ENCODE measurements at places on chromosomes 3 and 15.

GRCh38 chr15:72778796-72779195 is 4.8 kb downstream of the ADPGK start:
- no peak for DNase-seq

DNA sequence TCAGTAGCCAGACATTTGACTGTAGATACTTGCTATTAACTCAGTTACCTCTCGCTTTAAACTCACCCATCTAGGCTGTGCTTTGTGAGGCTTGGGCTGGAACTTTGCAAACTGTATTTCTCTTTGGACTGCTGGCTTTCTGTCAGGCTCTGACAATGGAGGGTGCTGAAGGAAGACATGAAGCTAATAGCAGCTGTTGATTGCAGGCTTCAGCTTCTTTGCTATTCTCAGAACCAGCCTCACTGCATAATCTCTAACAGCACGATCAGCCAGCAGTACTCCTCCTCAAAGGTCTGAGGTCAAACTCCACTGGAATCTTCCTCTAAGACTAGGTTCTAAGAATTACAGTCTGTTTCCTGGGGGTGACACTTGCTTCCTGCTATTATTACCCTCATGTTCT is 295.6 kb downstream of the ZBBX start:
- no peak for DNase-seq

- no peak for DNase-seq
Observed at GRCh38 chr3:153910387-153910786, 210.8 kb upstream of the ARHGEF26 start.

- DNase-seq: no peak
Observed at GRCh38 chr3:6326771-6327170, 534.1 kb upstream of the GRM7 start.

DNA sequence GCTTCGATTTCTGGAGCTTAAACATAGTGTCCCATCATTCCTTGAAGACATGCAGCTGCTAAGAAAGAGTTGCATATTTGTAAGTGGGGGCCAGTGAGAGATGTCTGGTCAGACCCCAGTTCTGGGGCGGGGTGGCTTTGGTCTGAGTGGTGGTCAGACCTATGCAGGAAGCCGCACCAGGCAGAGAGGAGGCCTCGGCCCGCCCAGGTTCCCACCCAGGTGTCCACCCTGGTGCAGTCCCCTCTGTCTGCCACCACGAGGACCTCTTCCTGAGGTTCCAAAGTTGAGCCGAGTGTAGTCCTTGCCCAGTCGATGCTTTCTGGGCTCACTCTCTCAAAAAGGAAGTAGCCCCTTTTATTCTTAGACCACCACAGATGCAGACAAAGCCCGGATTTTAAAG is 122.6 kb upstream of the DLG1 start:
- DNase-seq: no peak

- no peak for DNase-seq
Observed at GRCh38 chr15:31089368-31090047, 12.0 kb downstream of the TRPM1 start.

- DNase-seq: no peak
Observed at GRCh38 chr3:59234884-59235633, 185.2 kb upstream of the CFAP20DC start.

GRCh38 chr3:106025151-106025722 is 156.4 kb upstream of the CBLB start:
- DNase-seq: no peak

DNA sequence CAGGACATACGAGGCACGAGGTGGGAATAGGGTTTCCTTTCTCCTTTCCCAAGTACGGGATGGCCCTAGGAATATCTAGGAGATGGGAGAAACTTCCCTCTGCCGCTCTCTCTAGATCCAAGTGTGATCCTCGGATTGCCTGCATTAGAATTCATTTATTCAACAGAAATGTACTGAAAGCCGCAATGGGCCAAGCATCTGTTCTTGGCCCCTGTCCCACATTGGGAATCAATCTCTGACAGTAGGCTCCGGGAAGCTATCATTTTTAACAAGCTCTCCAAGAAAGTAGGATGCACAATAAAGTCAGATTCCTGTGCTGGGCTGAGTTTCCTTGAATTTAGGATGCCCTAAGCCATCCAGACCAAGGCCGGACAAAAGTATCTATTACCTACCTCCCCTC is 37.2 kb upstream of the CA12 start:
- no peak for DNase-seq
